Suprapubic skin (tissue), 4 donors: ENCODE measurements at places on chromosomes 7 and 10.

DNA sequence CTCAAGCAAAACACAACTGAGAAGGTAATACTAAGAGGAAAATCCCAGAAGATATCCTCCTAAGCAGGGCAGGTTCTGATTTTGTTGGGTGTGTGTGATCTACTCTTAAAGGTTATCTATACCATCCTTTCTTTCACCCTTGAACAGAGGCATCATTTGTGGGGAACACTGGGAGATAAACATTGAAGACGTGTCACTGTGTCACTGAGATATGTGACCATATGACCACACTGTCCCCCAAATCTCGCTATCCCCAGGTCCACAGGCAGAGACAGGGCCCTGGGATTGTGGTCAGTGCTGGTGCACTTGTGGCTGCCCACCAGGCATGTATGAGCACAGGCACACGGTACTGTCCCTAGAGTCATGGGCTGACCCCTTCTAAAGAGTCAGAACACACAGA lies 30.0 kb downstream of the TECTB start:
- no peak for DNase-seq

- DNase-seq: no peak
Observed at GRCh38 chr7:146943483-146943882, 826.9 kb downstream of the CNTNAP2 start.

DNA sequence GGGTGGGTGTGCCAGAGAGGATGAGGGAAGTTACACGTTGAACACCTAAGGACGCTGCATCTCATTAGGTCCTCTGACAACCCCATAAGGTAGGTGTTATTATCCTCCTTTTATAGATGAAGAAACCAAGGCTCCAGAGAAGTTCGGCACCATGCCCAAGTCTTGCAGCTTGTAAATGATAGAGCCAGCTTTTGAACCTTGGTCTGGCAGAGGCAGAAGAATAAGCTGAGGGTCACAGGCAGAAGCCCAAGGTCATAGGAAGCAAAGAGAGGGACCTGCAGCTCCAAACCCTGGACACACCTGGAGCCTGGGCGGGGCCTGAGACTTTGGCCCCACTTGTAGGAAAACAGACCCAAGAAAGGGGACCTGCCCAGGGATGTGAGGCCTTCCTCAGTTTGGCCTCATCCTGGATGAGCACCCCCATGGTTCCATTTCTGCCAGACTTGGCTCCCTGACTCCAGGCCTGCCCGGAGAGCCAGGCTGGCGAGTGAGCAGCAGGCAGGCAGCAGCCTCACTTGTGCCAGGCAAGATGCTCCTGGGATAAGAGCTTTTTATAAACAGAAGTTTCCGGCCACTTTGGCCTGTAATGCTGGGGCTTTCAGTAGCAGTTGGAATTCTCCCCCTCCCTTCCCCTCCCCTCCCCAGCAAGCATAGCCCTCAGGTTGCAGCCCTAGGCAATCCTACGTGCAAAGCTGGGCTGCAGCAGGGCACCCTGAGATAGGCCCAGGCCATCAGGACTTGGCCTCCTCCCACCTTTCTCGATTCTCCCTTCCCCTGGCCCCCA lies 2.4 kb downstream of the KCNH2 start:
- DNase-seq: no peak

DNA sequence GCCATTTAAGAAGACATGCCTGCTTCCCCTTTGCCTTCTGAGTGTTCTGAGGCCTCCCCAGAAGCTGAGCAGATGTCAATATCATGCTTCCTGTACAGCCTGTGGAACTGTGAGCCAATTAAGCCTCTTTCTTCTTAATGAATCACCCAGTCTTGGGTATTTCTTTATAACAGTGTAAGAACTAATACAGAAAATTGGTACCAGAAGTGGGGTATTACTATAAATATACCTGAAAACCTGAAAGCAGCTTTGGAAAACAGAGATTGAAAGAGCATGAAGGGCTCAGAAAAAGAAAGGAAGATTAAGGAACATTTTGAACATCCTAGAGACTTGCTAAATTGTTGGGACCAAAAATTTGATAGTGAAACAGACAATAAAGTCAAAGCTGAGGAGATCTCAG lies 12.0 kb upstream of the RNF32 start:
- no peak for DNase-seq
